ENCODE measurements at places on chromosomes 1 and 21.

GRCh38 chr1:194755241-194755994 is 1569.0 kb upstream of the B3GALT2 start:
- no peak for DNase-seq

GRCh38 chr1:94754570-94754969 is 65.6 kb upstream of the SLC44A3 start:
- no peak for DNase-seq

DNA sequence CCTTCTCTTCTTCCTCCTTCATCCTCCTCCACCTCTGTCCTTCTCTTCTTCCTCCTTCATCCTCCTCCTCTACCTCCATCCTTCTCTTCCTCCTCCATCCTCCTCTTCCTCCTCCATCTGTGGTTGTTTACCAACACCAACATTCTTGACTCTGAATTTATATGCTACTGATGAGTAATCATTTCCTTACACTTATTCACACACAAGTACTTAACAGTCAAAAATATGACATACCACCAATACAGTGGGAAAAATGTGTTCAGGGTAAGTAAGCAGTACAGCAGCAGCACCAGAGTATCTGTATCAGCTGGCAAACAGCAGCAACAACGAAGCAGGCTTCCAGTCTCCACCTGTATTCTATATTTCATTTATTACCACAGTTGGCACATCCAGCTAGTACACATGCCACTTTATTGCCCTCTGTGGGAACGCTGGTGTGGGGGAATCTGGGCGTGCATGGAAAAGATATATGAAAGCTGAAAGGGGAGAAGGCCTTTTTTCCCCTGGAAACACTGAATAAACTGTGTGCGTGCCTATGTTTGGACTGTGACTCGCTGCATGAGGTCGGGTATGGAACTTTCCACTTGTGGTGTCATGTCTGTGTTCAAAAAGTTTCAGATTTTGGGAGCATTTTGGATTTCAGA is 16.0 kb downstream of the ADSS2 start:
- no peak for DNase-seq

DNA sequence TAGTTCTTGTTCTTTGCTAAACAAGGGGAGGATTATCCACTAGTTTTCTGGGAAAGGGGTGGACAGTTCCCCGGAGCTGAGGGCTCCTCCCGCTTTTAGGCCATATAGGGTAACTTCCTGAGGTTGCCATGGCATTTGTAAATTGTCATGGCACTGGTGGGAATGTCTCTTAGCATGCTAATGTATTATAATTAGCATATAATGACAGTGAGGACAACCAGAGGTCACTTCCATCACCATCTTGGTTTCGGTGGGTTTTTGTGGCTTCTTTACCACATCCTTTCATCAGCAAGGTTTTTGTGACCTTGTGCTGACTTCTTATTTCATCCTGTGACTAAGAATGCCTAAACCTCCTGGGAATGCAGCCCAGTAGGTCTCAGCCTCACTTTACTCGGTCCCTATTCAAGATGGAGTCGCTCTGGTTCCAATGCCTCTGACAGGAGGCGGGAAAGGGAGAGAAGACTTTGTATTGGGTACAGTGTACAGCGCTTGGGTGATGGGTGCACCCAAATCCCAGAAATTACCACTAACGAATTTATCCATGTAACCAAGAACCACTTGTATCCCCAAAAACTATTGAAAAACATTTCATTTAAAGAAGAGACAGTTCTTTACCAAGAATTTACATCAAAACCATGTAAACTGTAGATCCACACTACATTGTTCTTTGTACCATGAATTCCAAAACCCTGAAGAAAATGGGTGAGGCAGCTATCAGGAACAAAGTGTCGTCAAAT is 8.7 kb upstream of the SLC2A5 start:
- DNase-seq, result no peak

DNA sequence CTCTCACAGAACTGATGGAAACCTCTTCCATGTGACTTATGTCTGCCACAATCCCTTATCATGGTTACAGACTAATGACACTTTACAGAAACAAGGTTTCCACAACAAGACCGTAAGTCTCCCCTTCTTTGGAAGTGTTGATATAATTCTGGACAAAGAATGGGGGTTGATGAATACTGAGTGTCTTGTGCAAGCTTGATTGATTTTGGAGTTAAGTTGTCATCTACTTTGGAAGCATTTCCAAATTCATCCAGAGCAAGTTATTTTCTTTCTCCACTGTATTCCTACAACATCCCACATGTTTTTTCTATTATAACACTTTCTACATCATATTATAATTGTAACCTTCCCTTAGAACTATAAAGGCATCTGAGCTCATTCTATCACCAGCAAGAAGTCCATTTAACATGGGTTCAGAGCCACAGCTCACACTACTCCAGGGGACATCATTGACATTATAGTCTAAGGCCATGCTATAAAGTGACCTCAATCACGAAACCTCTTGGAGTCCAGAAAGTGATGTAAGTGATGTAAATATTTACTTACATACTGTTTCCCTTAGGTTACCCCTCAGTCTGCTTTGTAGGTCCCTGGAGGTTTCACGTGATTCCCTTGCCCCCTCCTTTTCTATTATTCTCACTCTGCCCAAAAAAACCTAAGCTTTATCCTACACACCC is 125.7 kb upstream of the PBX1 start:
- no peak for DNase-seq

- no peak for DNase-seq
Measured at GRCh38 chr1:201565024-201565730, 26.2 kb downstream of the NAV1 start.

GRCh38 chr1:111719135-111719534 is 20.1 kb downstream of the INKA2 start:
- no peak for DNase-seq

Data from urinary bladder (tissue), 4 donors.